ENCODE measurements at places on chromosomes 11 and 22.

- DNase-seq: no peak
These were observed 38.7 kb downstream of the NARS2 start for GRCh38 chr11:78535920-78536319.

GRCh38 chr11:125164422-125165110 lies at the start of gene PKNOX2:
PKNOX2 (plus strand) TSS chr11:125164751; CDS start chr11:125351306, 186,555 bp downstream.
- DNase-seq: no peak

- no peak for DNase-seq
These were observed 18.0 kb downstream of the DERL3 start for GRCh38 chr22:23820748-23821211.

DNA sequence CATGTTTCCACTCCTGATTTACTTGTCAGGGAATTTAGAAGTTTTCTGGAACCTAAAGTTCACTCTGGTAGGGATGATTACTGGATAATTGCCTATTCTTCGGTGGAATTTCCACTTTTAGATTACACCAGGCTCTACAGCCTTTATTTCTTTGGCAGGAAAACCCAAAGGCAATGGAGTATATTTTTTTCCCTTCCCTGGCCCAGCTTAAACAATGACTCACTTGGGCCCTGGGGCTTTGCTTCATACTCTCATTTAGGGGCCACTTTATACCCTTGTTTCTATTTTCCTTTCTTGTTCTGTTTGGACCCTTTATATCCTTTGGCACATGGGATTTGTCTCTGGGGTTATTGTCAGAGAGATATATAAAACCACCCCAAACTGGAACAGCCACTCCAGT lies 114.7 kb downstream of the CSTPP1 start:
- DNase-seq: no peak

DNA sequence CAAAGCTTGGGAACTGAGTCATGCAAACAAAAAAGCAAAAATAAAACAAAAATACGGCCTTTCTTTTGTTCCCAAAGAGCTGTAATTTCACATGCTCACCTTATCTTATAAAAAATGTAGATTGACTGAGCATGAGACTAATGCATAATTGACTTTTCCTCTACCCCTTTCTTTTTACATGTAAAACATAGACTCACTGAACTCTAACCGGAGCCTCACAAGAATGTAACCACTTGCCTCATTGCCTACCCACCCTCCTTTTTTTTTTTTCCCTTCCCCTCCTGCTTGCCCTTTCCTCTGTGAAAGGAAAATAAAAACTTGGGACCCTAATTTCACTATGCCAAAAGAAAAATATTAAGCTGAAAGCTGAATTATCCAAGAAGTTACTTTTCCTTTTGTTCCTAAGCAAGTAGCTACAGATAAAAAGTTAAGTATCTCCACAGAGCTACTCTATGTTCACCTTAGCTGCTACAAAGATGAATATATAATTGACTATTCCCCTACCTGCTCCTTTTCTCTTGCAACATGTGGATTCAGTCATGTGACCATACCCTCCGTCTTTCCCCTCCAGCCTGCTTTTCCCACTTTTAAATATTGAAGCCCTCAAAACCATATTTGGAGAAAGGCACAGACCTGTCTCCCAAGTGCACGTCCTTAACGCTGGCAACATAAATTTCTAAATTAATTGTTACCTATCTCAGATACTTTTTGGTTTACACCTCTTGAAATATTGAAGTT lies 39.6 kb upstream of the WEE1 start:
- DNase-seq: no peak

DNA sequence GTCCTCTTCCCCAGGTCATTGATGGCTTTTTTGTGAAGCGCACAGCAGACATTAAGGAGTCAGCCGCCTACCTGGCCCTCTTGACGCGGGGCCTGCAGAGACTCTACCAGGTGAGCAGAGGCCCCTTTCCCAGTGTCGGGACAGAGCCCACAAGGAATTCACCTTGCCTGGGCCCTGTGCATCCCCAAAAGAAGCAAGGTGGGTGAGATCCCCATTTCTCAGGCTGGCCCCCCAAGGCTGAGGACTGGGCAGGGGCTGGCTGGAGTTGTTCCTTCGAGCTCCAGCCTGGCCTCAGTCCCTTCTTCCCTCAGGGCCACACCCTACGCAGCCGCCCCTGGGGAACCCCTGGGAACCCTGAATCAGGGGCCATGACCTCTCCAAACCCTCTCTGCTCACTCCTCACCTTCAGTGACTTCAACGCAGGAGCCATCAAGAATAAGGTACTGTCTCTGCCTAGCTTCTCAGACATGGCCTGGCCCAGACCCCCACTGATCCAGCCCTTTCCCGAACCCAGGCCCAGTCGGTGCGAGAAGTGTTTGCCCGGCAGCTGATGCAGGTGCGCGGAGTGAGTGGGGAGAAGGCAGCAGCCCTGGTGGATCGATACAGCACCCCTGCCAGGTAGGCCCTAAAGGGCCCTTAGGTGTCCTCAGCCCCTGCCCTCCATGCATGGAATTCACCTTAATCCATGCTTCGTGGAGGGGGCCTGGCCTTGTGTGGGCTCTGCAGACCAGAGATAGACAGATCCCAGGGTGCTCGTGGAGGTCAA lies 4.7 kb downstream of the MUS81 start:
- DNase-seq: no peak

DNA sequence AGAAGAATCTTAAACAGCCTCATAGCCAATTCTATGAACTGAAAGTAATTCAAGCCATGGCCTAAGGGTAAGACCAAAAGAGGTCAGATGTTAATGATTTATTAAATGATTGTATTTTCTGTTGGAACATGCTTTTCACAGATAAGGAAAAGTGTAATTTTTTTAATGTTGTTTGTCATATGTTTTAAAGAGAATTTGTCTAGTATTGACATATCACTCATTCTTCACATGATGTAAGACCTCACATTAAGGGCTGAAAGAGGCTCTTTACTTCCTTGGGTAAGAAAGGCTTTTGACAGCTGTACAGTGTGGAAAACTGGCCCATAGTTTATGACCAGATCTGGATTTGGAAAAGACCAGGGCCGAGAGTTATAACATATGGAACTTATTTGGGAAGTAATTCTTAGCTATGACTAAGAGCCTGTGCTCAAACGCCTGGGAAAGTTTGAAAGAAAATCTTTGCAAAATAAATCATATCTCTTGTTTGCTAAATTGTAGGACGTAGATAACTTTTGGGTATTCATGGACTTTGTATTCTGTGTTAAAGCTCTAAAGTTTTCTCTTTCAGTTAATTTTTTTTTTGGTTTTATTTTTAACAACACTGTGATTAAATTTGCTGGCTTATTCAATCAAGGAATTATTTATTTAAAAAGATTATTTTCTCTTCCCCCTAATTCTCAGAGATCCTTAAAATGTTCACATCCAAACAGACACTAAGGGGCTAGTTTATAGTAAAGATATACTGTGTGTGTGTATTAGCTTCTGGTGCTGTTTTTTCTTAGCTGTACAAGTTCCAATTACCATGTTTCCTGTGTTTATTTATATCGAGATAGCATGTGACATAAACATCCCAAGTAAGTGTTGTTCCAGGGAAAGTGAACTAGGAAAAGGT lies 162.2 kb downstream of the ARHGAP42 start:
- no peak for DNase-seq

DNA sequence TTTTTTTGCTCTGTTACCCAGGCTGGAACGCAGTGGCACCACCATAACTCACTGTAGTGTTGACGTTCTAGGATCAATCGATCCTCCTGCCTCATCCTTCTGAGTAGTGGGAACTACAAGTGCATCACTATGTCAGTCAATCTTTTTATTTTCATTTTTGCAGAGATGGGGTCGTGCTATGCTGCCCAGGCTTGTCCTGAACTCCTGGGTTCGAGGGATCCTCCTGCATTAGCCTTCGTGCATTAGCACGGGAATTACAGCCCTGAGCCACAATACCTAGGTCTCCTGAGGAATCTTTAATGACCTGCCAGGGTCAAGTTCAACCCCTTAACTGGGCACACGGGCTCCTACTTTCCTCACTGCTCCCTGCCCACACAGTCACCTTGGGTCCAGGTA lies 4.4 kb downstream of the APOL3 start:
- DNase-seq: no peak

- DNase-seq: no peak
These were observed 40.3 kb downstream of the CSNK2A3 start for GRCh38 chr11:11312738-11313137.

- no peak for DNase-seq
These were observed 21.7 kb downstream of the SLC43A1 start for GRCh38 chr11:57493507-57494503.
